ENCODE measurements at places on chromosomes 7 and 10.

DNA sequence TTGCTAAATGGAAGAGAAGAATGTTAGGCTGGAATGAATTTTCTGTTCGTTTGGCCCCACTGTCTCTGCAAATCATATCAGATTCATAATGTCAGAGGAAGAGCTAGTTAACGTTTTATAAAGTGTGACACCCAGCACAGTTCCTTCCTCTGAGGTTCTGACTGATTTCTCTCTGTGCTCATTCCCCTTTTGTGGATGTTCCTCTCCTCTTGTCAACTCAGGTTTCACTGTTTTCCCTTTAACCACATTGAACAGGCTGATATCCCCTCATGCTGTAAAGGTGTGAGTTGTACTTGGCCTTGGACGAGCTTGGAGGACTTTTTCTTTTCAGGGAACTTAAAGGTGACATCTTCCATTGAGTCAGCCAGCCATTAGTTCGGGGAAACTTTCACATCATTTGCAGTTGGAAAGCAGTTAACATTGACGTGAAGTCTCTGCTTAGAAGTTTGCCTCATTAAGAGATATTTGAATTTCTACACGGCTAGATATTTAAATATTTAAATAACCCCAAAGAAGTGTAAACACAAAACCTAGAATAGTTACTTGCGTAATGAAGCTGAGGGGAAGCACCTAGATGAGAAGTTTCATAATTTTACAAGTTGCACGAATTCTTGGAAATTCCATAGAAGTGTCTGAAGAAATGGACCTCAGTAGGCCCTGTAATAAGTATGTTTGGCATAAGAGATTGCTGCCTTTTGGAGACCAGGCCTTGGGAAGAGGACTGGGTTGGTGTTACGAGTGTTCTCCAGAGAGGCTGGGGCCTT, 101.5 kb upstream of the EGR2 start:
- DNase-seq: no peak

DNA sequence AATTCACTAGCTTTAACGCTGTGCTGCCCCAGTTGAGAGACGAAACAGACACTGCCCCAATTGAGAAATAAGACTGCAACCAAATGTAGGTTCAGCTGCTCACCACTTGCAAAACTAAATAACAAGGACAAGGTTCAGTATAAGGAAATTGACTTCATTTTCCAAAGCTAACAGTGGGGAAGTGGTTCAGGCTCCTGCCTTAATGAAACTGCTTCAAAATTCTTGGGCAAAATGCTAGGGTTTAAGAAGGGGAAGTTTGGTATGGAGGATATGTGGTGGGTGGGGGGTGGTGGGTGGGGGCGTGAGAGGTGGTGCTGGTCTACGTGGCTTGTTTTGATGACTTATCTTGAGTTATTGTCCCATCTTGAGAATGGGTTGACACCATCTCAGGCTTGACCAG, 21.8 kb downstream of the MRPL32 start:
- DNase-seq: no peak

- peak; percentile 23 for DNase-seq
These were observed 364.3 kb downstream of the PLXNA4 start for GRCh38 chr7:132211971-132212370.

DNA sequence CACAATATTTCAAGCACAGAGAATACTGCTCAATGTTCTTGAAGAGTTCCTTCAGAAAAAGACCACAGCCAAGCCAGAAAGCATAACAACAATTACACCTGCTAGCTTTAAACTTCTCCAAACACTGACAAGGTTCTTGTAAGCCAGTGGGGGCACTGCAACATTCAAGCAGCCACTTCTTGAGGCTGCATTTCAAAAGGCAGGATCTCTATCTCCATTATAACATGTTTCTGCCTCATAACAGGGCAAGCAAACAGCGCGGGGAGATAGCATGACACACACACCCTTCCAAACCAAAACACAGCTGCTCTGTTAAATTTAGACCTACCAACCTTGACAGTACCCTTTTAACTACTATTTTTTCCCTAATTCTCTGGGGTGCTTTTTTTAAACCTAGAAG, 30.8 kb downstream of the CHCHD3 start:
- DNase-seq: peak; percentile 27

- DNase-seq: no peak
These were observed 816 bp downstream of the DMTF1 start for GRCh38 chr7:87152897-87153641.

DNA sequence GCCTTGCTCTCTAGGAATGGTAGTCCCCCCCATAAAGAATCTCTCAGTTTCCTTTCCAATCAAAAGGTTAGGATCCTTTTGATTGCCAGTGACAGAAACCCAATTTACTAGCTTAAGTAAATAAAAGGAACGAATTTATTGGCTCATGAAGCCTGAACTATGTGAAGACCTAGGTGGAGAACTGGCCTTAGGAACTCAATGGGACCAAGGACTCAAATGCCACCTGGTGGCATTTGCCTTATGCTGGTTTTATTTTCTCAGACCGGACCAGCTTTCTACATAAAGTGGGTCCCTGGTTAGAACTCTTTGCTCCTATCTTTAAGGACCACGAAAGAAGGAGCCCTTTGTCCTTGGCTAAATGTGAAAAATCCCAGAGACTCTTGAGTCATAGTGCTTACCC, 25.4 kb downstream of the CFTR start:
- no peak for DNase-seq
